ENCODE measurements at places on chromosomes 2 and 18.

- no peak for DNase-seq
Measured at GRCh38 chr2:78780864-78781583, 244.5 kb upstream of the REG3G start.

- DNase-seq = no peak
Measured at GRCh38 chr2:158966312-158966711, 2.1 kb upstream of the TANC1 start.

DNA sequence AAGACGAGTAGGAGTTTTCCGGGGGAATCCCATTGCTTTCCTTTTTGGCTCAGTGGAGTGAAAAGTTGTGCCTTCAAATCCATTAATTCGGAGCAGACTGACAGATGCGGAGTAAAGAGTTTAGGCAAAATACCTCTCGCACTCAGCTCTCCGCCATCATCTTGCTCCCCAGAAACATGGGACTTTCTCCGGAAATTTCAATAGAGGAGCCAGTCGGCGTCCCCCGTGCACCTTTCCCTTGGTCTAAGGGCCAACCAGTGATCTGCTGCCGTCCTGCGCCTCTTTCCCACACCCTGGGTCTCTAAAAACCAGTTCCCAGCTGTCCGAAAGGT, 318 bp downstream of the TYW5 start:
- no peak for DNase-seq

DNA sequence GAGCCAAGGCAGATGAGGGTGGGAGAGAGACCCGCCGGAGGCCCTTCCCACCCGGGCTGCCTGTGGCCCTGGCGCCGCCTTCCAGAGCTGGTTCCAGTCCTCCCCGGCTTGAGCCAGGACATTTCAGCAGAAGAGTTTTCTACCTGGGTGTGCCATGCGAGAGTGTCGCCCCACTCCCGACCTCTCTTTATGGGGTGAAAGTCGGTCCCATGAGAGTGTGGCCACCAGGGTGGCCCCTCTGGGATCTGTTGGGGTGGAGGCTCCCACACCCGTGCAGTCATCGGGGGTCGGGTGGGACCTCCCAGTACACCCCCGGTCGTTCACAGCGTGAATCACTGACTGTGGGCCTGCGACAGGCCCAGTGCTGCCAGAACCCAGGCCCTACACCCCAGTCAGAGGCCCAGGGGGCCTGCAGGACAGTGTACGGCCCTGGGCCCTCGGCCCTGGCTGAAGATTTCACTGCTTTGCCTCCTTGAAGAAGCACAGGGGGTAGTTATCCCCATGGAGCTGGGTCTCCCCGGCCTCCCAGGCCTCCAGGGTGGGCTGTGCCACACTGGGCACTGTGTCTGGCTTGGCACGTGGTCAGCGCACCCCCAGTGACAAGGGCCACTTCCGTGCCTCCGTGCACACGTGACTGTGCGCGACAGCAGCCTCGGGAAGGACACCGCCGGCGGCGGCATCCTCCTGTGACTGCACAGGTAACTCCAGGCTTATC, 5.9 kb downstream of the NFATC1 start:
- DNase-seq = no peak

DNA sequence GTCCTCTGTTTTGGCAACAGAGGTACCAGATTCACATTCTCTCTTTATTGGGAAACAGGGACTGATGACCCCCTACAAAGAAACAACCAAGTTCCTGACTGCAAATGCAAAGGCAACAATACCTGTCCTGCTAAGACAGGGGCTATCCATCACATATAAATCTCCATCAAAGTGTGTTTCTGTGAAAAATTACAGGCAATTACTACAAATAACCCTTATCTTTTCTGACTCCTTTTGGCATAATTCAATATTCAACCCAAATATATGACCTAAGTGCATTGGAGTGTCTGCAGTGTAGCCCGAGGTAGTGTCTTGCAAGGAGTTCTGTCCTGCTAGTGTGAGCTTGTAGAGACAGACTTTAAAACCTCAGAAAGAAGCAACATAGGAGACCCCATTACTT, 35.4 kb downstream of the KCNG3 start:
- no peak for DNase-seq

DNA sequence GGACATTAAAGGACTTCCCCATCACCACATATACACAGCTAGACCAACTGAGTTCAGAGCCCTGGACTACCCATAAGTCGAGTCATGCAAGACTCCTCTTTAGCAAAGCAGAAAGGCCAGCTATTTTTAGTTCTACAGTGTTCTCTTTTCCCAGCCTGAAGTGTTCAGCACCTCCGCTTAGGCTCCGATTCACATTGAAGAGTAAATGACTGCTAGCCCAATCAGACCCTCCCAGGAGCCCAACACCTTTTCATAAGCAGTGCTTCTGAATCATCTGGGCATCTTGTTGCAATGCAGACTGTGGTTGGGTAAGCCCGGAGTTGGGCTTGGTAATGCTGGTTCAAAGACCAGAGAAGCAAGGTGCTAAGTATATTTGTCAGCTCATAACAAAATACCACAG, 138.6 kb upstream of the MSH6 start:
- DNase-seq = no peak

All from HT-29 (cell line).